ENCODE measurements at places on chromosomes 7 and 10.

GRCh38 chr10:6349846-6350535, 147.3 kb downstream of the PFKFB3 start:
- no peak for DNase-seq

DNA sequence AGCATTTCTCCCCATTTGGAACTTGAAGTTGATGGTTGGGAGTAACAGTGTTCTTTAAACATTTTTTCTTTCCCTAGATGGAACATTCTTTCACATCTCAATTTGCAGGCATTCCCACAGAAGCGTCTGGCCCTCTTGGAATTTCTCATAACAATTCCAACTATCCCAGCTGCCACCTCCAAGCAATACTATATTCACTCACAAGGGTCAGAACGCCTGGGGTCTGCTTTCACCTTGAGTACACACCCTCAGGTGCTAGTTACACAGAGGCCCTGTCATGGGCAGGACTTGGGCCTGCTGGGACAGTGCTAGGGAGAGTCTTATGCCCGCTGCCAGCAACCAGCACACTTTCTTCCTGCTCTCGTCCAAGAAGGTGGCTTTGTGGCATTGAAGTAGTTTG, 136.5 kb downstream of the JCAD start:
- no peak for DNase-seq

DNA sequence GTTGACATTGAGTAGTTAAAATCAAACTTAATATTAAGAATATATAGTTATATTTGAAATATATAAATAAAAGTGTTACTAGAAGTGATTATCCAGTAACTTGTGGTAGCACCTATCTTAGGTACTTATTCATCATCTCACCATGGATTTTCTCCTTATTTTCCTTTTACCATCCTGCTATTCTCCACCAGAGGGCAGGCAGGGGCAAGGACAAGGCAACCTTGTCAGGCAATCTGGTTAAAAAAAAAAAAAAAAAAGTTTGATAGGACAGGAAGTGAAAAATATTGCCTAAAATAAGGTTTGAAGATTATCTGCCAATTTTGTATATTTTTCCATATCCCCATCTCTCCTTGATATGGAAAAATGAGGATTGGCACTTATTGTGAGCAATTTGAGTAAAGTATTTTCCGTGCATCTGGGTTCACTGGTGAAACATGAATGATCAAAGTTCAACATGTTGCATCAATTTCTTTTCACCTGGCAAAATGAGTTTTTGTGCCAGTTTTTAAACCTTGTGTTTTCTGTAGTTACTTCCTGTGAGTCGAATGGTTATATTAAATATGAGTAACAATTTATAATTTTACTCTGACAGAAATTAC, 256.7 kb downstream of the AGMO start:
- peak; percentile 12 for DNase-seq

DNA sequence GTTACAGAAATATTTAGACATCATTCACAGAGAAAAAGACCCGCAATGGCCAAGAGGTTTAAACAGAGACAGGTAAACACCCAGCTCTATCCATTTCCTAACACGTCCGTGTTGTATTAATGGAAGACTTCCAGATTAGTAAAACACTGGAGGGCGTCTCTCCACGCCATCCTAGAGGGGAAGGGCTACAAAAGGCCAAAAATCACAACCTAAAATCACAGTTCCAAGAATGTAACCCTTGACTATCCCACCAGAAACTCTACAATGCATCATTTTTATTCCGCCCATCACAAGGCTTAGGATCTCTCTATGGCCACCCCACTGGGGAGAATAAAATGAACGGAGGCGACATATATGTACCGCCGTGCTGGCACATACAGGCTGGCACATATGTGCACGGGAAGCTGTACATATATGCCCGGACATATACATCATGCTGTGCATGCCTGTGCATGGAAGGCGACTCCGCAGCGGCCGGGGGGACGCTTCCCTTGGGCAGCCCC, 734 bp downstream of the PCLO start:
- DNase-seq = no peak

GRCh38 chr7:14871880-14872279, 30.7 kb downstream of the DGKB start:
- no peak for DNase-seq

GRCh38 chr7:68840991-68841390, 757.3 kb upstream of the AUTS2 start:
- DNase-seq = no peak

DNA sequence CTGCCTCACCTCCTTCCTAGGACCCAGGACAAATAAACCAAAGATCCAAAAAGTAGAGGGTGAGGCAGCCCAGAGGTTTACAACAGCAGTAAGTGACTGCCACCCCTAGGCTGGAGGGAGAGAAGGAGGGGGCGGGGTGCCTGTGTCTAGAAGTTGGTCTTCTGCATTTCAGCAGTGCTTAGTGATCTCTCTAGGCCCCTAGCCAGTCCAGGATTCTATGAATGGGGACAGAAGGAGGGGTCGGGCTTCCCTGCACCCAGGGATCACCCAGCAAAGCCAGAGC, 62.8 kb upstream of the KDM7A start:
- DNase-seq = no peak

DNA sequence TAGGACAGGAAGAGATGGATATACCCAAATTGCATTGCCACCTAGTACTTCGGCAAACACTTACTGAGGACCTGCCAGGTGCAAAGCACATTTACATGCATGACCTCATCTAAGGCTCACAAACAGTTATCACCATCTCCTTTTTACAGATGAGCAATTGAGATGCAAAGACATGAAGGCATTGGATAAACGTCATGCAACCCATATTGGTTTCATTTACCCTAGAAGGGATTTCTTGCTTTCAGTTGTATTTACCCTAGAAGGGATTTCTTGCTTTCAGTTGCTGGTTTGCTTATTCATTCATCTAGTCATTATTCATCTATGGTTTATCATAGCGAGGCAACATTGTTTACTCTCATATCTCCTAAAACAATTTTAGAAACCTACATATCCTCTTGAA, 52.2 kb downstream of the STEAP1B start:
- DNase-seq = no peak

- no peak for DNase-seq
Measured at GRCh38 chr7:158771-159170, 33.6 kb upstream of the FAM20C start.

DNA sequence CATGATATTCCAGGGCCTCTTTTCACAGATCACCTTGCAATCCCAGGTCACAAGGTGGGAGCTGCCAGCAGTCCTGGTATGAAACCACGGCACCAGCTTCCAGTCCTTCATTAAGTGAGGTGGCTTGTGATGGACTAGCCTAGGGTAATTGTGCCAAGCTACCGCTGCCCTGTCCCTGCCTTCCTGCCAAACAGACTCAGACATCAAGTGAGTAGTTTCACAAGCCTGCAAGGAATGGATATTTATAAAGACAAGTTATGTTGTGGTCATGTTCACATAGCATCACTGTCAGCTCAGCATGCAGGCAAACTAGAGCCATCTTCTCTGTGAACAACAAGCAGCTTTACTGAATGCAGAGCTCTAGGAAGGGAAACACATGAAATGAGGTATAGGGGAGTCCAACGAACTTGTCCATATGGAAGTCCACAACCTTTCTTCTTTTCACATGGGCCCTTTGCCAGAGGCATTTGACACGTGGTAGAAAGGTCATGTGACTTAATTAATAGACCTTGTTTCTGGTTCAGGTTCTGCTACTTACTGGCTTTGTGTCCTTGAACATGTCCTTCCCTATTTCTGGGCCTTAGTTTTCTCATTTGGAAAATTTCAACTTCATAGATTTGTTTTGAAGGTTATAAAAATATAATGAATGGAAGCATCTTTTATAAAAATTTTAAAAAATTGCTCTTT, 1061.2 kb downstream of the KCNMA1 start:
- DNase-seq = no peak

- DNase-seq = no peak
Measured at GRCh38 chr10:33497338-33497737, 162.9 kb upstream of the NRP1 start.

DNA sequence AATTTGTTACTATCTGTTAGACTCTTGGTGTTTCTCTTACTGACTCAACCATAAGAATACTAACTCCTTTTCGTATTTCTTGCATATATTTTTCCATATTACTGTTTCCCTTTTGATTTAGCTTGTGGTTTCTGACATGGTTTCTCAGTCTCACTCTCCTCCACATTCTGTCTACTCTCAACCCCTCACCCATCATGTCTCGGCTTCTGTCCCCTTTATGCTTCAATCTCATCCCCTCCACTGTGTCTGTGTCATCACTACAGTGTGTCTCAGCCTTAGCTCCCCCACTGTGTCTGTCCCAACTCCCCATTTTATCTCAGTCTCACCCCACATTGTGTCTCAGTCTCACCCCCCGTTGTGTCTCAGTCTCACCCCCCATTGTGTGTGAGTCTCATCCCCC, 126.9 kb downstream of the VIPR2 start:
- DNase-seq = no peak

- no peak for DNase-seq
Measured at GRCh38 chr7:116665332-116665996, 6.5 kb upstream of the MET start.

Data from AG09319 (cell line).